ENCODE measurements at places on chromosomes 5 and 9.

GRCh38 chr5:147317978-147318684 lies 83.3 kb downstream of the STK32A start:
- DNase-seq, result no peak

- no peak for DNase-seq
These were observed 5.4 kb upstream of the NRARP start for GRCh38 chr9:137307255-137308056.

DNA sequence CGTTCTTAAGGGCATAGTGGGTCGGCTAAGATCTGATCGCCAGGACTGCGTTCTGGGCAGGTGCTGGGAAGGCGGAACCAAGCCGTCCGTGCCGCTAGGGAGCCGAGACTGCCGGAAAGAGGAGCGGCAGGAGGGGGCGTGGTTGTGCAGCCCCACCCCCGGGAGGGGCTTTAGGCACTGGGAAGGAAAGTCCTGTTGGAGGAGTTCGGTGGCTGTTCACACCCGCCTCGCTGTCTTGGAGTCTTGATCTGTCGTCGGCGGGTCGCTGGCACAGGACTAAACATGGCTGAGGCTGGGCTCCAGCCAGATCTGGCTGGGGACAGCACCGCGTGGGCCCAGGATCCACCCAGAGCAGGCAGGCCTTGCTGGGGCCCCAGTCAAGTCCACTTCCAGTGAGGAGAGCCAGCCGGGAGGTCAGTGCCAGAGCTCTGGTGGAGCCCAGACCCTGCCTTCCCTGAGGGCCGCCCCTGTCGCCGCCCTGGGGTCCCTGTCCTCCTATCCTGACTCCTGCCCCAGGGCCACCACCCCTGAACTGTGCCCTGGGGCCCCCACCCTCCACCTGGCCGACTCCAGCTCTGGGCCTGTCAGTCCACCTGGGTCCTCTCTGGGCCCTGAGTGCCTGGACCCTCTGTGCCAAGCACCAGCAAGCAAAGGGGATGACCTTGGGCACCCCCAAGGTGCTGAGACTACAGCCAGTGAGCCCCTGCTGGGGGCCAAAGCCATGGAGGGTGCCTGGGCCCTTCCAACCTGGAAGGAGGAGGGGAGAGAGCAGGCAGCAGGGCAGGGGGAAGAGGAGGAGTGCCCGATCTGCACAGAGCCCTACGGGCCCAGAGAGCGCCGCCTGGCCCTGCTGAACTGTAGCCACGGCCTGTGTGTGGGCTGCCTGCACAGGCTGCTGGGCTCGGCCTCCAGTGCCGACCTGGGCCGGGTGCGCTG lies 4.5 kb downstream of the RNF208 start:
- no peak for DNase-seq

GRCh38 chr9:7785813-7786212 lies 13.8 kb downstream of the DMAC1 start:
- no peak for DNase-seq

- DNase-seq, result no peak
These were observed 5.7 kb downstream of the MAPKAP1 start for GRCh38 chr9:125701351-125701750.

DNA sequence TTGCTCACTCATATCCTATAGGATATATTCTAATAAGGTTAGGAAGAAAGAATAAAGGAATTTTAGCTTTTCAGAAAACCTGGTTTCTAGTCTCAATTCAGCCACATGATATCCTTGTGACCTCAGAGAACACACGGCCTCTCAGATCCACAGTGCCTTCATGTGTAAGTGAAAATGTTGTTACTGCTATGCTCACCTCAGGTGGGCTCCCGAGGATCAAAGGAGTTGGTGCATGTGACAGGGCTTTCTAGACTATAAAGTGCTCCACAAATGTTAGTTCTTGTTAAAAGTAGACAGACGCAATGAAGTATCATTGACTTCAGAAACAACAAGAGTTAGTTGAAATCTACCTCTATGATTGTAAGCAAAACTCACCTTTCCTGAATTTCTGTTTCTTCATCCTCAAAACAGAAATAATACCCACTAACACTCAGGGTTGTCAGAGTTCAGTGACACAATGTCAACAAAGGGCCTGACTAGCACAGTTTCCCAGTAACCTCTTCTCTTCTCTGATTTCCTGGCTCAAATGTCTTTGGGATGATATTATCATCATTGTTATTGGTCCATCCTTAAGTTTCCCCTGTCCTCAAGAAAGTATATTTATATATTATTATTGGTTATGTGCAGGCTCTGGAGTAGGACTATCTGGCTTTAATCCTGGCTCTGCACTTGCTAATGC lies 36.0 kb upstream of the MAN2A1 start:
- DNase-seq, result no peak

- DNase-seq, result no peak
These were observed 55.4 kb upstream of the OTP start for GRCh38 chr5:77693913-77694312.

- DNase-seq, result peak; percentile 75
These were observed 12.3 kb downstream of the SUSD1 start for GRCh38 chr9:112162621-112163413.

- DNase-seq, result no peak
These were observed 2.9 kb downstream of the RBM27 start for GRCh38 chr5:146206257-146206656.

GRCh38 chr5:126686451-126687126 lies 85.8 kb downstream of the PHAX start:
- DNase-seq, result peak; percentile 63

DNA sequence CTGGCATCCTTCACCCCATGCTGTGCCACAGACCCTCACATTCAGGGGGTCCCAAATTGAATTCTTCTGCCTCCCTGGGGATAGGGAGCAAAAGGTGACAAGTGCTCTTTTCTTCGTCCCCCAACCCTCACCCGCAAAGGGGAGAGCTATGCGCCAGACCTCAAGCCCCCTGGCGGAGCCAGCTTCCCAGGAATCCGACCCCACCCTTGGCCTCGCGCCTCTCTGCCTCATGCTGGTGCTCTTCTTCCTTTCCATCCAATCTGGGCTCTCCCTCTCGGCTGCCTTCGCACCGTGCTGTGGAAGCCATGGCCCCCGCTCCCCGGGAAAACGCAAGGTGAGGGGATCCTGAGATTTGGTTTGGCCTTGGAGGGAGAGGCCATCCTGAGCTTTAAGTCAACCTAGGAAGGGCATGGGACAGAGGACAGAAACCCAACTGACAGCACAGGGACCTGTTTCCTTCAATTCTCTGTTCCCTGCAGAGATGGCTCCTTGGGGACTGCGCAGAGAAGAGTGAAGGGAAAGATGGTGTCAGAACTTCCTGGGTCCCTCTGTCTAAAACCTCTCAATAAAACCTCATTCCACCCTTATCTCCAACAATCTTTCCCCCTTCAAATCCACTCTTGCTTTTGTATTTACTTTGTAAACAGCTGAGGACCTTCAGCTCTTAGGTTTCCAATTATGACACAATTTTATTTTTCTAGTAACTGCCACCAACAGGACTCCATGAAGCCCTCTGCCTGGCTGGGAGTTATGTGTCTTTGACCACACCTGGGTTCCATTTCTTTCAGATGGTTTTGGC lies 36.3 kb upstream of the CRB2 start:
- no peak for DNase-seq

GRCh38 chr5:115639377-115639776 lies 13.5 kb upstream of the TMED7 start:
- no peak for DNase-seq

DNA sequence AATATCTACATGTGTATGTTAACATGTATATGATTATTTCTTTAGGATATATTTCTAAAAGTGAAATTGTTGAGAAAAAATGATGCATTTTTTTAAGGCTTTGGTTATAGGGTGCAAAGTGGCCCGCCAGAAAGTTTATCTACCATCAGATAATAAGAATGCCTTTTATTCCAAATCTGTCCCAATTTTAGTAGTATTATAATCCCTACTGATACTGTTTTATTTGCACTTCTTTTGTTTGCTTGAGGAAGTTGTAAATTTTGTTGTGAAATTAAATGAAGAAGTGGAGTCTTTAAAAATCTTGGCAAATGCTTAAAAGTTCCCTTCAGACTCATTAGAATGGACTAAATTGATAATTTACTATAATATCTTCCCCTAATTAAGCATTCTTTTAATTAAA lies 73.0 kb downstream of the NIPBL start:
- no peak for DNase-seq

GRCh38 chr5:8683496-8683895 lies 814.5 kb downstream of the MTRR start:
- no peak for DNase-seq

DNA sequence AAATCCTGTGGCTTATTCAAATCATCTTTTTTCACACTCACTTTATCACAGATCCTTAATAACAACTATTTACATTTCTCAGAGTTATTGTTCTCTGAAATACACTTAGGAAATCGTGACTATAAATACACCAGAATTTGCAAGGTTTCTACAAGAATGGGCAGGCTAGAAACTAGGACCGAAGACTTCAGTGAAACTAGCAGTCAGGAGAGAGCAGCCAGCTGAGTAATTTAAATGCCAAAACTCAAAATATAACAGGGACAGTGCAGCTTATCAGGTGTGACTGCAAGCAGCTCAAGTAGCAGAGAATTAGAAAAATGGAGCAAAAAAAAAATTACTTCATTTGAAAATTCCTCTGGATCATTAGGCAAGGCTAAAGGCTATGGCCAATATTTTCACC lies 719.3 kb upstream of the ZNF608 start:
- no peak for DNase-seq
